ENCODE measurements at places on chromosomes 1 and 21.

- no peak for DNase-seq
Observed at GRCh38 chr1:185444676-185445075, 127.6 kb upstream of the IVNS1ABP start.

DNA sequence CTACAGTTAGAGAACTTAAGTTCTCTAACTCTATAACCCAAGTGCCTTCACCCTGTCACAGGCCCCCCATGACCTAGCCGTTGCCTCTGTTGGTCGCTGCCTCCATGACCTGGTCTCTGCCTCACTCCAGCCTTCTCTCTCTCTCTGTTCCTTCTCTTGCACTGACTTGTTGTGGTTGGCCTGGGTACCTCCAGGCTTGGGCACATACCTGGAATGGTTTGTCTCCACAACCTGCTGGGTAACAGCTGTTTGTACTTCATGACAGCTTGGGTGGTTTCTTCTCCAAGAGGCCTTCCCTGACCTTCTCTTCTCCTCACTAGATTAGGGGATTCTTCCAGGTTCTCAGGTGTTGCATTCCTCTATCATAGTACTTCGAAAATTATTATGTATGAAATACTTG is 371.6 kb upstream of the USP24 start:
- DNase-seq: no peak

DNA sequence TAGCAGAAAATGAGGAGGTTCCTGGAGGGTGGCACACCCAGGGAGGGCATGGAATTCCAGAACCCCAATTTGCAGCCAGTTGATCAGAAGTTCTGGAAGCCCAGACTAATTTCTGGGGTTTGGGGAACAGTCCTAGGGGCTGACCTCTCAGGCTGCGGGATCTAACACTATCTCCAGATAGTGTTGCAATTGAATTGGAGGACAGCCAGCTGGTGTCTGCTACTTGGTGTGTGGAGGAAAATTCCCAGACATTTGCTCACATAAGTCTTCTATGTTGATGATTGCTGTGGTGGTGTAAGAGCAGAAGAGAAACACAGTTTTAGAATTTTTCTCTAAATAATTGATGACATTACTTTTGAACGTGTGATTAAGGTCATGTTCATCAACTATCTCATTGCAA is 154.3 kb upstream of the RNPC3 start:
- DNase-seq: no peak

DNA sequence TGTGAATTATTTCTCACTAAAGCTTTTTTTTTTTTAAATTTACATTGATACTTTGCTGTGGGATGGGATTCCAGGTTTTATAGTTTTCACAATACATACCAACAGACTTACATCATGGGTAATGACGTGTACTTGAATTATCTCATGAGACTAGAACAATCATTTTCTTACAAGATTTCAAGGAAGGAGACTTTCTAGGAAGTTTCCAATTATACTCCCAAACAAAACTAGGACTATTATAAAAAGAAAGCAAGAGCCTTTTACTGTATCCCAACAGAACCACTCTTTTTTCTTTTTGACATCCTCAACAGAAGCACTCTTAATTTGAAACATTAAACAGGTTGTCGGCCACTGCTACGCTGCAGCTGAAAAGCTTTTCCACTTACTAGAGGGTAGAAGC is 48.7 kb downstream of the TESK2 start:
- no peak for DNase-seq

DNA sequence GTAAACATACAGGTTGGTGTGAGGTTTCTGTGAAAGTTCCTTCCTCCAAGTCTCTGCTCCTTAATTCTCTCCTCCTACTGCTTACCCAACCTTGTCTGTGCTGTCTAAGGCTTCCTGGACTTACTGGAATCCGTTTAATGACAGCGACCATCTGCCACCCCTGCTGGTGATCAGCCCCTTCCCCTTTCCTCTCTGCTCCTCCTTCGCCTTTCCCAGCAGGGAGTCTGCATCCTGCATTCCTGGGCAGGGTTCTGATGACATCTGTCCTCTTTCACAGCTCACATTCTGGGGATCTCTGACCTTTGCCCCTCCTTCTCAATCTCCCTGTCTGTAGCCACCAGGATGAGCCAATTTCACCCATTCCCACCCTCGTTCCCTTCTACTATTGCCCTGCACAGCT is 66.5 kb downstream of the KIRREL1 start:
- no peak for DNase-seq

- DNase-seq: no peak
Observed at GRCh38 chr1:113855630-113856400, 15.7 kb downstream of the PTPN22 start.

GRCh38 chr1:182229921-182230491 is 161.6 kb downstream of the GLUL start:
- DNase-seq: no peak

All from T-helper 1 cell (primary cell).